ENCODE measurements at places on chromosomes 1 and 21. TPM values are rescaled to one million over a fixed set of nuclear protein-coding genes. Genes with fewer than 3 reads are reported as not detected.

The CA14 gene
- total RNA-seq, result 0.36 TPM

DNA sequence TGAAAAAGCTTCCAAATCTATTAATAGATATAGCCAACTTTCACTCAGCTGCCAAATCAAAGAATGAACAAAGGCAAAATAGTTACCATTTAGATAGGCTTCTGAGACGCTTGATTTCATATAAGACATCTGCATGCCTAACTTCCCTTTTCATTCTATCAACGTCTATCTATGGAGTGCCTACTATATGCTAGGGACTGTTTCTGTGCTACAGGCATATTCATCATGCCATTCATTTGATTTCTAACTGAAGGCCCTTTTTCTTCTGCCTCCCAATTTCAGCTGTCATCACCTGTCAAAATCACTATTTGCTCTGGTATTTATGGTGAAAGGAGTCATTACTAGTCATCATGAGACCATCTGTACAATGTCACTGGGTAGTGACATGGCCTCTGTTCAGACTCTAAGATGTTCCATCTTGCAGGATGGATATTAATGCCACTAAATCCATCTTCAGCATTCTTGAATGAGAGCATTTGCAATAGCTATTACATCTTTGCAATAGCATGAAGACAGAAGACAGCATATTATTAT lies 4.3 kb upstream of the KRTAP13-1 start:
- no peak for DNase-seq

- DNase-seq, result no peak
Measured at GRCh38 chr1:247204177-247204647, 32.4 kb upstream of the ZNF124 start.

GRCh38 chr1:223429313-223429731 lies 36.1 kb downstream of the CCDC185 start:
- peak; percentile 30 for DNase-seq

DNA sequence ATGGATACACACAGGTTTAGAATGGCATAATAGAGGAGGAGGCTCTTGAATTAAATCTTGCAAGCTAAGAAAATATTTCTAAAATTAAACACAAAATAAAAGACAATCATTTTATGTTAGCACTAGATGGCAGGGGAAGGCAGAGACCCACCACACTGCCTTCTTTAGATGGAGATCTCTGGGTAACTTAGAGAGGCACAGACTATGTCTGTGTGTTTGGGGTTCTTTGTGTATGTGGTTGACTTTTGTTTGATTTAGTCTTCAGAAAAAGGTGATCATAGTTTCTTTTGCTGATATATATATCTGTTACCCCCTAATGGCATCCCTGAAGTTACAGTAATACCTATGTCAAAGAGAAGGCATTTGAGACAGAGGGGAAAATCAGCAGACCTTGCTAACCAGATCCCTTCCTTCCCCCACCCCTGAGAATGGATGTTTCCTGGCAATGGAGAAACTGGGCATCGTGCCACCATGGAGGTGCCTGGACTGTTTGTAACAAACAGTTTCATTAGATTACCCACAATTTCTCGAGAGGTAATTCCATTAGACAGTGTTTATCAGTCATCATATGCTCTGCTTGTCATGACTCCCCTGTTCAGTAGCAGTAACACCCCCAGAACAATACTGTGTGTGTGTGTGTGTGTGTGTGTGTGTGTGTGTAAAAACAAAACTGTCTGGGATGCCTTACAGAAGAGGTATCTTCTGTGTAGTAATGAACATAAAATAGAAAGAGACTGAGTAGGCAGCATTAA lies 228.3 kb upstream of the DEPDC1 start:
- DNase-seq, result no peak

DNA sequence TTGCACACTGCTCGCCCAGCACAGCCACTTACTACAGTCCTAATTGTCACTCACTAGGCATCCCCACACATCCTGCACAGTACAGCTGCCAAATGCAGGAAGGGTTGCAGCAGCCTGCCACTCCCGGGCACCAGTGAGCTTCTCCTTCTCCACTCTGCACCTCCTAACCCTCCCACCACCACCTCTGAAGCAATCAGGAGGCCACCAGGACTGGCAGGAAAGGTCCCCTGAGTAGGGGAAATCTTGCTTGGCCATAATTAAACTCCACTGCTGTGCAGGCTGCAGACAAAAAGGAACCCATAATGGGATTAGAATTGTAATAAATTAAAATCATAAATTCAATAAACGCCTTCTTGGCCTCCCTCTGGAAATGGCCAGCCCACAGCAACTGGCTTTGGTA lies 31.8 kb downstream of the FBXO2 start:
- no peak for DNase-seq

- DNase-seq, result no peak
Measured at GRCh38 chr1:212917134-212917485, 33.2 kb upstream of the VASH2 start.

DNA sequence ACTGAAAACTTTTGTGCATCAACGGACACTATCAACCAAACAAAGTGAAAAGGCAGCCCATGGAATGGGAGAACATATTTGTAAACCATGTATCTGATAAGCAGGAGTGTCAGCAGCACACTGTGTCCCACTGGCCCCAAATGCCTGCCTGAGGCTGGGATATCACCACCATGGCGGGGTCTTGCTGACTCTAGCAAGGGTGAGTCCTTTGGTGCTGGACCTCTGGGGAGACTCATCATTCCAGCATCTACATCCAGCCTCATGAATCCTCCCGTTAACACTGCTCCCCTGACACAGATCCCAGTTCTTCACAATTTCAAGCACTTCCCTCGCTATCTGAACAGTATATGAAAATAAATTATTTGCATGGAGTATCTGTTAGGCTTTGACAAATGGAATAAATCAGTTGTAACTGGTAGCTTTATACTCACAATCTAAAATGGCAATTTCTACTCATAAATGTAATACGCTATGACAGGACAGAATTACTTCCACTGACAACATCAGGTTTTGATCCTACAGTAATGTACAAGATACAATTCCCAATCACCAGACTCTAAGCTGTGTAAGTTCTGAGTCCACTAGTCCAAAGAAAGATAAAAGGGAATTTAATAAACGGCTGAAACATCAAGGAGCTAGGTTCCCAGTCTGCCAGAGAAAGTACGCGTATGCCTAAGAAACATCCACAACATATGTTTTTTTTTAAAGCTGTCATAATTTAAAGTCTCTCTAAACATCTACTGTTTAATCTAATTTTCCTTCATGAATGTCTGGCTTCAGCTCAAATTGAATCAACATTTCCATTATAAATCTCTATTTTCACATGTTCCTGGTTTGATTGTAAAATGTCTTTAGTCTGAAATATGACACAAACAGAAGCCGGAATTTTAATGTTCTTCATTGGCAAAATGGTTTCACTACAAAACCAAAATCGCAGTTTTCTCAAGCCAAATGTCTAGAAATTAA lies 95.1 kb downstream of the SIPA1L2 start:
- no peak for DNase-seq

The SLC45A1 gene
- 4.3 TPM for total RNA-seq

DNA sequence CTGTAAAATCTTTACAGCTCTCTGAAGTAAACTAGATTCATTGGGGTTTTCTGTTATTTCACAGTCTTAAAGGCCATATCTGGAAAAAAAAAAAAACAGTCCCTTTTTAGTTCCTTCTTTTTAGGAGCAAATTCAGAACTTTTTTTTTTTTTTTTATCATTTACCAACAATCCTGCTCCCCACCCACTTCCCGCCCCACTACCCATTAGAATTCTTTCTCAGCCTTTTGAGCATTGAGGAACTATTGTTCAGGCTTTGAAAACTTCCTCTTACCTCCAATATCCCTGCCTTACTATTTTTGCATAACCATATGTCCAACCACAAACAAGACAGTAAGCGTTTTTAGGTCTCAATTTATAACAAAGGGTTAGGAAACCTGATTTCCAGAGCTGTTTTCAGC lies 330.1 kb downstream of the PLPP3 start:
- no peak for DNase-seq

- DNase-seq, result no peak
Measured at GRCh38 chr1:57109247-57109646, 143.4 kb upstream of the C8B start.

The SLC30A2 gene
- 0.05 TPM for total RNA-seq

GRCh38 chr1:21104683-21105082 lies 72.0 kb downstream of the EIF4G3 start:
- DNase-seq, result no peak
